Fibroblast of mammary gland (primary cell): ENCODE measurements at places on chromosomes 6 and 20.

DNA sequence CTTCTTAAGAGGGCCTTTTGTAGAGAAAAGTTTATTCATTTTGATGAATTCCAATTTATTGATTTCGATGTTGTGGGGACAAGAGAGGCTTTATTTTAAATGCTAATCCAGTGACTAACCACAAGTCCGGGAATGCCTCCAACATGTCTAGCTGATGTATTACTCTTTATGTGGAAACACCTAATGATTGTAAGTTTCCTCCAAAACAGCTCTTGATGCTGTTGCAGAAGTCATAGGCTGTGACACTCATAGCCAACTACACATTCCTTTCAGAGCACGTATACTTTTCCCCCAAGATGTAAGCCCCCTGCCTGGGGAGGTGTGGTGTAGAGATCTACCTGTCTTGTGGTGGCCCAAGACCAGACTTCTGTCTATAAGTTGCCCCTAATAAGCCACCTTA, 61.3 kb upstream of the RNF24 start:
- peak; percentile 96 for DNase-seq

- DNase-seq: no peak
Measured at GRCh38 chr6:77462359-77463307, 658 bp downstream of the HTR1B start.

GRCh38 chr20:21137078-21137477, 11.2 kb downstream of the KIZ start:
- no peak for DNase-seq

GRCh38 chr6:38354037-38354381, 285.7 kb downstream of the BTBD9 start:
- no peak for DNase-seq

GRCh38 chr20:53736757-53737395, 143.2 kb upstream of the ZNF217 start:
- DNase-seq: peak; percentile 44

- peak; percentile 95 for DNase-seq
Measured at GRCh38 chr6:121652726-121653623, 217.5 kb downstream of the GJA1 start.

DNA sequence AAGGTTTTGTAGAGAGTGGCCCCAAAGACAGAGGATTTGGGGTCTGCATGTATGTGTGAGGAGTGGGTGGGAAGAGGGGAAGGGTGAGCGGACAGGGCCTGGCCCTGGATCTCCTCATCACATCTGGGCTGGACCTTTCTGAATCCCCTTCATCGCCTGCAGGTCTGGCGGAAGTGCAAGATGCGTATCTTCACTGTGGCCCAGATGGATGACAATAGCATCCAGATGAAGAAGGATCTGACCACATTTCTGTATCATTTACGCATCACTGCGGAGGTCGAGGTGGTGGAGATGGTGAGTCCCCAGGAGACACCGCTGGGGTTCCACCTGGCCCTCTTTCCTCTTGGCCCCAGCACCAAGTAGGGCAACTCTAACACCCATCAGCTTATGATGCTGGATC, 24.4 kb downstream of the SLC12A5 start:
- no peak for DNase-seq
